ENCODE measurements at places on chromosomes 6 and 20.

GRCh38 chr6:21190701-21191100 lies 402.9 kb upstream of the SOX4 start:
- no peak for DNase-seq

DNA sequence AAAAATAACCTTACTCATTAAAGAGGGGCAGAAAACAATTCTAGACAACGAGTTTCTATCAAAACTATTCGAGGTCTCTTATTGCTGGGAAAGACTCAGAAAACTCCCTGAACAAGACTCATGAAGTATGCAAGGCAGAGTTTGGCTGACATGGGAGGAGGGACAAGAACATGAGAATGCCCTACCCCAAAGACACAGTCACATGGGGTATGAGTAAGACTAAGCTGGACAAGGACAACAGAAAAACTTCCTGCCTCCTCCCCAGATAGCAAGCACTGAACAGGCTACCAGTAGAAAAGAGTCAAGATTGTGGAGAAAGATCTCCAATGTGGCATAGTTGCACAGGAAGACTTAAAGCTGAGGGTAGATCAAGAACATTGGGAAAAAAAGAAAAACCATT lies 39.7 kb upstream of the PHIP start:
- DNase-seq: no peak

DNA sequence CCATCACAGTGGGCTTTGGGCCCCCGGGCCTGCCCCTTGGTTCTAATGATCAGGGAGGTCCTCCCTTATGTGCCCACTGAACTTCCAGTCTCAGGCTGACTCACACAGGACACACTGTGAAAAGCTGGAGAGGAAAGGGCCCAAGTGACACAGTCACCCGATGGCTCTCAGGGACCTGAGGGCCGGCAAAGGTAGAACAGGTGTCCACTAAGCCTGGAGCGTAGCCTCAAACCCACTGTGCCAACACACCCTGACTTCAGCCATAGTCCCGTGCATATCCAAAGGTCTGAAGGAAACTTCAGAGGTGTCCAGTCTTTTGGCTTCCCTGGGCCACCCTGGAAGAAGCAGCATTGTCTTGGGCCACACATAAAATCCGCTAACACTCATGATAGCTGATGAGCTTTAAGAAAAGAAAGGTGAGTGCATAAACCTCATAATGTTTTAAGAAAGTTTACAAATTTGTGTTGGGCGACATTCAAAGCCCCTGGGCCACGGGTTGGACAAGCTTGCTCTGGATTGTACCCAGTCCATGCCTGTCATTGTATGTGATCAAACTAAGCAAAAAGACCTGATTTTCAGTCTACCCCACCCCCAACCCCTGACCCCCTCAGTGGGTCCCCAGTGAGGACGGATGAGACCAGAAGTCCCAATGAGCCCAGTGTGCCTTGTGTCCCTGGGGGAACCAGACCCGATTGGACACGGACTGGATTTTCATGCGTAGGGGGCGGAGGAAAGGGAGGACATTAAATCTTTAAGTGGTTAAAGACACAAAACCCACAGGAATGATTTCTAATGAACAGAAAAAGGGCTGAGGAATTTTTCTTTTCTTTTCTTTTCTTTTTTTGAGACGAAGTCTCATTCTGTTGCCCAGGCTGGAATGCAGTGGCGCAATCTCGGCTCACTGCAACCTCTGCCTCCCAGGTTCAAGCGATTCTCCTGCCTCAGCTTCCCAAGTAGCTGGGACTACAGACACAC lies 6.1 kb downstream of the RAMACL start:
- DNase-seq: no peak

GRCh38 chr6:27892649-27893058 lies 19.5 kb downstream of the OR2B2 start:
- no peak for DNase-seq

GRCh38 chr6:137269803-137270202 lies 50.6 kb upstream of the IFNGR1 start:
- DNase-seq: no peak

DNA sequence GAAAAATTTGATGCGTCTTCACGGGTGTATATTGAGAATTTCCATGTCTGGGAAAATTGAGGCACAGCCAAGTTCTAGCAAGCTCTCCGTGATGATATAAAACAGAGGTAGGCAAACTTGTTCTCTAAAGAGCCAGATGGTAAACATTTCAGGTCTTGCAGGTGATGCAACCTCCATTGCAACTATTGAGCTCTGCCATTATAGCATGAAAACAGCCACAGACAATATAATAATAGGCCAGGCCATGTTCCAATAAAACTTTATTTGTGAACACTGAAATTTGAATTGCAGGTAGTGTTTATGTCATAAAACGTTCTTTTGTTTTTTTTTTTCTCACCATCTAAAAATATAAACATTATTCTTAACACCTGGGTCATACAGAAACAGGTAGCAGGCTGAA lies 168.2 kb downstream of the ZNF217 start:
- DNase-seq: no peak

- no peak for DNase-seq
Measured at GRCh38 chr6:72783035-72783434, 161.2 kb downstream of the KCNQ5 start.

Measured in NCI-H1048 (cell line).